Activated naive CD8-positive, alpha-beta T cell treated with anti-CD3 and anti-CD28 coated beads, Interleukin-2, amount 50 U/mL, for 16 hours (primary cell): ENCODE measurements at places on chromosomes 1 and 21.

DNA sequence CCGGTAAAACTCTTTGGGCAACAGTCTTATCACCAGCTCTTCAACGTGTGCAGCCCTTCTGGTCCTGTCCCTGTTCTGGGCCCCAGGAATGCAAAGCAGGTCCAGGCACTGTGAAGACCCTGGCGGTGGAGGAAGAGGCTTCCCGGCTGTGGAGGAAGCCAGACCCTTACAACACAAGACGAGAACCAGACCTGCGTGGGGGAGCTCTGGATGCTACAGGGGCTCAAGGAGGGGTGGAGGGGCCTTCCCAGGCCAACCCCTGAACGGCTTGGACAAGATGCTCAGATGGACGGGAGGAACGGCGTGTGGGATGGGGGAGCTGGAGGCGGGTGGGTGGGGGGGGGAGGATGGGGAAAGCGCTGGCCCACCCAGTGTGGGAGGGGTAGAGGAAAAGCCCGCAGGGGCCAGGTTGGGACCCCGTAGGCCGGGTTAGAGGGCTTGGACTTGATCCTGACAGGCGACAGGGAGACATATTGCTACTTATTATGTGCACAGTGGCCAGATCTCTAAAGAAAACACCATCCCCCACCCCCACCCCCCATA lies 5.1 kb upstream of the OLIG2 start:
- DNase-seq = no peak

- no peak for DNase-seq
Observed at GRCh38 chr1:216111842-216112241, 311.4 kb downstream of the USH2A start.

DNA sequence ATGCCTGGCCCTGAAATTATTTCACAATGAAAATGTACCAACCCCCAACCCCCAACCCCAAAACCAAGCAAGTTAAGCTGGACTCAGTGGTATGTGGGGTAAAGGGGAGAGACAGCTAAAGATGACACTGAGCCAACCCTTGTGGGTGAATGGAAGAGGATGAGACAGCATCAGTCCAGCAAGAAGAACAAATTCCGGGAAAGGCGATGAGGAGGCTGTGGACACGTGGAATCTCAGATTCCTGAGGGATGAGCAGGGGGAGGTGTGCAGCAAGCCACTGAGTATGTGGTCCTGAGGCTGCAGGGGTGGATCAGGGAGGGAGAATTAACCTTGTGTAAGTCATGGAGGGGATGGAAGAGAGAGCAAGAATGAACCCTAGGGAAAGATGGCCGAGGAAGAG lies 14.4 kb upstream of the ZNF362 start:
- no peak for DNase-seq

- no peak for DNase-seq
Observed at GRCh38 chr1:156750711-156751450, 594 bp downstream of the HDGF start.

GRCh38 chr1:243213045-243213787 lies 41.9 kb downstream of the CEP170 start:
- DNase-seq = no peak

DNA sequence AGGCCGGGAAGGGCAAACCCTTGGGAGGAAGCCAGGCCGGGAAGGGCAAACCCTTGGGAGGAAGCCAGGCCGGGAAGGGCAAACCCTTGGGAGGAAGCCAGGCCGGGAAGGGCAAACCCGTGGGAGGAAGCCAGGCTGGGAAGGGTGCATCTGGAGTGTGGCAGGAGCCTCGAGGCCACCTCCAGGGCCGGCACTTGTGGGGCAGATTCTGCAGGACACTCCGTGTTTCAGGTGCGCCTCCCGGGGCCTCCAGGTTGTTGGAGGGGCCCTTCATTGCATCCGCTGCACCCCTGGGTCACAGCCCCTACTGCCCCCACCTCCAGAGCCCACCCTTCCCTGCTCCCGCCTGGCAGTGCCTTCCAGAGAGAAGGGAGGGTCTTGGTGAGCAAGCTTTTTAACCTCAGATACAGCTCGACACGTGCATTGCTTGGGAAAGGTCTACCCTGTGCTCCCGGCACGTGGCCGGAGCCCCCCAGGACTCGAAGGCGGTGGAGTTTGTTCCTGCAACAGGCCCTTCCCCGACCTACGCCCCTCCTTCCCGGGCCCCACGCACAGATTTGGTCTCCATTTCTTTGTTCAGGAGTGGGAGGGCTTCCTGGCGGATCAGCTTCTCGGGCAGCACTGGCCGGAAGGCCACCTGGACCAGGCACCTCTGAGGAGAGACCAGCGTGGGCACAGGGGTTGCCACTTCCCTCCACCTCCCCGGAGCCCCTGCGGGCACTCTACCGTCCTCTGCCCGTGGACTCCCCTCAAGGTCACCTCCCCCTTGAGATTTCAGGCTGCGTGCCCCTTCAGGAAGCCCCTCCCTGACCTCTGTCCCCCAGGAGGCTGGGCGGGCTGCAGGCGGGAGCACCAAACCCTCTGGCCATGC lies 9.4 kb upstream of the TMEM52 start:
- DNase-seq = no peak

GRCh38 chr1:118254001-118254400 lies 69.0 kb upstream of the SPAG17 start:
- no peak for DNase-seq

DNA sequence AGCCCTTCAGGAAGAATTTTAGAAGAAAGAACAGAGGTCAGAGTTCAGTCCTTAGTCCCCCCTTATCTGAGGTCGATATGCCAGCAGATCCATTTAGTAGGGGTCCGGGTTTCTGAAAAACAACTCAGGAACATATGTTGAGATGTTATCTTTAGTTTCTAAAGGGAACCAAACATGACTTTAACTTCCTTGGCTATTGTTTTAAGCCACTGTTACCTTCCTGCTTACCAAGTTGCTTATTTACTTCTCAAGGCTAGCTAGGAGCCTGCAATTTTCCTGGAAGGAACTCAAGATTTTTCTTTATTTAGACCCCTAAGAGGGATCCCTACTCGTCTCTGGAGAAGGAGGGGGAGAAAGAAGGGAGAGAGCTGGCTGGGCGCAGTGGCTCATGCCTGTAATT lies 54.3 kb downstream of the KCNC4 start:
- DNase-seq = no peak

GRCh38 chr1:85332575-85332974 lies 56.1 kb upstream of the BCL10 start:
- DNase-seq = no peak

DNA sequence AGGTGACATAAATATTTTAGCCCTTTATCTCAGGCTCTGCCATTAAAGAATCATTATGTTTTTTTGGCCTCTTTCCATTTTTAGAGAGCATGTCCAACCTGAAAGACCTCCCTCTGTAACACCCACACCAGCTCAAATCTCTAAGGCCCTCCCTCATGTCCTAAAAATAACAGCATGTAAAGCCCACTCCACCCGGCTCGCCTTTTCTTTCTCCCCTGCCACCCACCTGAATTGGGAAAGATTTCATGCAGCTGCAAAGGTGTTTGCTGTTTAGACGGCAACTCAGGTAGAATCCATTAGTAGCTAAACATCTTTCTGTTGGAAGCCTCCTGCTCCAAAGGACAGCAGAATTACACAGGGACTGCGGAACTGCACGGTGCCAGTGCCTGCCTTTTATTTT lies 79.9 kb downstream of the DMRTA2 start:
- DNase-seq = no peak

DNA sequence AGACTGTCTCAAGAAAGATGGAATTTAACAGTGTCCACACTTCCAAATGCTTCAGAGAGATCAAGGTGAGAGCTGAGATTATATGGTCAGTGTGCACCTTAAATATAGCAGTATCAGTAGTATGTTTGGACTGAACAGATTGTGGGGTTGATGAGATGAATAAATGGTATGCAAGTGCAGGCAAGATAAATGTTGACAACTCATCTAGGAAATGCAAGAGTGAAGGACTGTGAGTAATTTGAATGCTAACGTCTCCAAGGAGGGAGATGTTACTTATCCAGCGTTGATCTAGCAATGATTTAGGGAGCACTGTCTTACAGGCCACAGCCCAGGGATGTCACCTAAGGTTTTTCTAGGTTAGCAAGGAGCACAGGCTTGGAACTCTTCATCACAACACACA lies 170.7 kb upstream of the GALNT2 start:
- DNase-seq = no peak
